ENCODE measurements at places on chromosomes 16 and 17. TPM values are rescaled to one million over a fixed set of nuclear protein-coding genes. Genes with fewer than 3 reads are reported as not detected.

- DNase-seq, result no peak
Observed at GRCh38 chr17:75345514-75346167, 56.4 kb upstream of the SLC25A19 start.

DNA sequence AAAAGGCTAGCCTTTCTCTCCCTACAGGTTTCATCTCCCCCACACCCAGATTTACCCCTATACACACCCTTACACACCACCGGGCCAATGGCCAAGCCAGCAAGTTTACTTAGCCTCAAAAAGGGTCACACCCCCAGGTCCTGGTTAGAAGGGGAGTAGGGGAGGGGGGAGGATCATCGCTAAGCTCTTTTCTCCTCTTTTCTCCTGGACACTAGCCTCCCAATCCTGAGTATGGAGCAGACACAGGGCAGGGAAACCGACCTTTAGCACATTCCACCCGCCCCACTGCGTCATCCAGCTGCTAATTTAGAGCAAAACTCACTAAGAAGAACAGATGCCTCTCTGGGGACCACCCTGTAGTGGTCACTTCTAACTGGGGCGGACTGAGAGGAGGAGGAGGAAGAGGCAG, 4.4 kb downstream of the ACLY start:
- DNase-seq, result no peak

- DNase-seq, result no peak
Observed at GRCh38 chr16:21159281-21159951, 942 bp downstream of the LDAF1 start.

DNA sequence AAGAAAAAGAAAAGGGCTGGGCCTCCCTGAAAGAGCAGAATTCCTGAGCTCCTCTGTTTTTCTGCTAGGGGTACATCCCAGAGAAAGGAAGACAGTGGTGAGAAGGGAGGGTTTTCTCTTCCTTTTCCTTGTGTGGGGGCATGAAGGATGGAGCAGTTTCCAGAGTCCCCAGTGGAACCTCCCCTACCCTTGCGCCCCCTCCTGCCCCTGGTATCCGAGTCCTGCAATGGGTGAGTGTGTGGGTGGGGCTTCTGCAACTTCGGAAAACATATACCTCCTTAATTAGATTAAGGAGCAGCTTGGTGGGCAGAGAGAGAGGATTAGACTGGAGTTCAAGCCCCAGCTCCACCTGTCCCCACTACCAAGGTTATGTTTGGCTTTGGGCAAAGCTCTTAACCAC, 5.4 kb upstream of the GIP start:
- no peak for DNase-seq

DNA sequence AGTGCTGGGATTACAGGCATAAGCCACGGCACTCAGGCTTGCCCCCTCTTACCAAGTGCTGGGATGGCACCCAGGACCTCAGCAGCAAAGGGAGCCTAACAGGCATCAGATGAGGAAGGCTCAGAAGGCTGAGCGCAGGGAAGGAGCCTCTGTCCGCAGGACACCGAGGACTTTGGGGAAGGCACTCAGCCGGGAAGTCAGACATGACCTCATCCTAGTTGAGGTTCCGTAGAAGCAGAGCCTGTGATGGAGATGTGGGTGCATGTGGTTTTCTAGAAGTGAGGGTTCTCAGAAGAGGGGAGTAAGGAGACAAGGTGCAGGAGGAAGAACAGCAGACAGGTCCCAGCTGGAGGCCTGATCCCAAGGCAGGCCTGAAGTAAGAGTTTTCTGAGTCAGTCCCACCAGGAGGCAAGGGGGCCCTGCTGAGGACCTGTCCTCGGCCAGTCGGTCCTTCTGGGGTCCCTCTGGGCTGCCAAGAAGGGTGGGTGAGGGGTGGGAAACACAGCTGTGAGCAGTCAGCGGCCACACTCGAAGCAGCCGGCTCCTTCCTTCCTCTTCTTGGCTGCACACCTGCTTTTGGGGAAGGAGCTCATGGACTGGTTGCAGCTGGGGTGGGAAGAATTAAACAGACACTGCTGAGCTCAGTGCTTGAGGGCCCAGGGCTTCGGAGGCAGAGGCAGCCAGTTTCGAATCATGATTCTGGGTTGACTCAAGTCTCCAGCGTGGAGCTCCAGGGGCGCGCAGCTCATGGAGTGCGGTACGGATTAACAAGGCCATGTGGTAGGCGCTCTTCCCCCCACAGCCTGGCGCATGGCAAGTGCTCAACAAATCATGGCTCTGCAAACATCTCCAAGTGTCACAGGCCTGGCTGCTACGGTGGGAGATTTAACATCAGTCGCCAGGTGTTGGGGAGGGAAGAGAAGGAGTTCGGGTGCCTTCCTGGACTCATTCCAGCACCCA, 38.9 kb upstream of the SNN start:
- DNase-seq, result no peak

GRCh38 chr17:73423159-73423715, 111.4 kb upstream of the CDC42EP4 start:
- DNase-seq, result no peak

DNA sequence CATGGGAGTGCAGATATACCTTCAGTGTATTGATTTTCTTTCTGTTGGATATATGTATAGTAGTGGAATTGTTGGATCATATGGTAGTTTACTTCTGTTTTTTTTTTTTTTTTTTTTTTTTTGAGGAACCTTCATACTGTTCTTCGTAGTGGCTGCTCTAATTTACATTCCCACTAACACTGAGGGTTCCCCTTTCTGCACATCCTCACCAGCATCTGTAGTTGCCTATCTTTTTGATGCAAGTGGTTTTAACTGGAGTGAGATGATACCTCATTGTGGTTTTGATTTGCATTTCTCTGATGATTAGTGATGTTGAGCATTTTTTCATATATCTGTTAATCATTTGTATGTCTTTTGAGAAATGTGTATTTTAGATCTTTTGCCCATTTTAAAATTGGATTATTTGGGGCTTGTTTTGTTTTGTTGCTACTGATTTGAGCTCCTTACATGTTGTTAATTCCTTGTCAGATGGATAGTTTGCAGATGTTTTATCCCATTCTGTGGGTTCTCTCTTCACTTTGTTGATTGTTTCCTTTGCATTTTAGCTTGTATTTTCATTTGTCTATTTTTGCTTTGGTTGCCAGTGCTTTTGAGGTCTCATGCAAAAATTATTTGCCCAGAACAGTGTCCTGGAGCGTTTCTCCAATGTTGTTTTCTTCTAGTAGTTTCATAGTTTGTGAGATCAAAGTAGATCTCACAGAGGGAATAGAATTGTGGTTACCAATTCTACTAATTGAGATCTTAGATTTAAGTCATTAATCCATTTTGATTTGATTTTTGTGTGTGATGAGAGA, 25.0 kb upstream of the BCAS3 start:
- DNase-seq, result no peak

ATAD5 gene
- total RNA-seq, result 8.6 TPM
